ENCODE measurements at places on chromosomes 12 and 14. TPM values are rescaled to one million over a fixed set of nuclear protein-coding genes. Genes with fewer than 3 reads are reported as not detected.

Gene LHX5
- total RNA-seq, result not detected

Gene TTC9
- total RNA-seq, result 0.45 TPM

Gene GLIPR1
- total RNA-seq, result 5.2 TPM

Gene SLC17A8
- total RNA-seq, result not detected

Gene DBX2
- 0.08 TPM for total RNA-seq

Gene KCNC2
- total RNA-seq, result not detected

Gene SSTR1
- 0.63 TPM for total RNA-seq

Gene ESRRB
- not detected for total RNA-seq

Gene IL22
- not detected for total RNA-seq
